ENCODE measurements at places on chromosomes 13 and 19.

DNA sequence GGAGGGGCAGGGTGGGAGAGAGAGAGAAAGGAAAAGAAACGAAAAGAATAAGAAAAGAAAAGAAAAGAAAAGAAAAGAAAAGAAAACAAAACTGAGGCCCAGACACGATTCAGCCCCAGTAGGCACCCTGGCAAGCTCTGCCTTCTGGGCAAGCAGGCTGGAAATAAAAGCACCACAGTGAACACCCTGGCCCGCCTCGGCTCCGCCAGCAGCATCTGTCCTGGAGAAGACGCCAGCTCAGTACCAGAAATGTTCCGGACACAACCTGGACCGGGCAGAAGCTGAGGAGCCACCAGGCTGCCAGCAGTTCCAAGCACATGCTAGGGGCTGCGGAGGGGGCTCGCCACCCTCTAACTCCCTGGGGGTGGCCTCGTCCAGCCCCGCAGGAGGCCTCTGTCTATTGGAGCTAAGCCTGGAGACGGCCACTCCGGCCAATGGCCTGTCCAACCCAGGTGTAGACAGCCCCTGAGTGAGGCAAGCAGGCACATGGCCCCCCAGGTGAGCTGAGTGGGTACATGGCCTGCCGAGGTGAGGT, 11.4 kb upstream of the CPAMD8 start:
- DNase-seq, result no peak

DNA sequence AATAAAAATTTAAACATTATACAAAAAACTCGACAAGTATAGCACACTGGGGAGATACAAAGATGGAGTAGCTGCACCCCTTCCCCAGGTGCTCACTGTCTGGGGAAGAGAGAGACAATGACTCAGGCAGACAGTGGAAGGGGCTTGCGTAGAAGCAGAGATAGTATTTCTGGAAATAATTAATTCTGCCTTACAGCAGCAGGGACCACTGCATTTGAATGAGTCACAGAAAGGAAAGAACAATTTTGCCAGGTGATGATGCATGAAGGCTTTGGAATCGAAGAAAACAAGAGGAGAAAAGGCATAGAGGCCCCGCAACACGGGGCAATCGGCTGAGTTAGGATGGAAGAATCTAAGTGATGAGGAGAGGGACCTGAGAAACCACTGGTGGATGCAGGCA, 447.4 kb downstream of the EFNB2 start:
- DNase-seq, result no peak

DNA sequence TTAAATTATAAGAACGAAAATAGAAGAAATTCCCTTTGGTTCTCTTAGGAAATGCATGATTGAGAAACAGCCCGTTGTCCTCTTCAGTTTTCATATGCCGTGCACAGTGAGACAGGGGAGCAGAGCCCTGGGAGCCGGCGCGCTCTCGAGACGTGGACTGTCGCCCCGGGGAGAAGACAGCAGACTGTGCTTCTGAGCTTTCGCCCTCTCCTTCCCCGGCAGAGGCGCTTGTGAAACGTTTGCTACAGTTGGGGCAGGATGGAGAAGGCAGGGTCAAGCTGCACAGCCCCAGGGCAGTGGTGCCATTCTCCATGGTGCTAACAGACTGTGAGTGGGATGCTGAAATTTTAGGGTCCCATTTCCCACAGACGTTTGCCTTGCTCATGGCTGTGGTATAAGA, 192.2 kb upstream of the KL start:
- no peak for DNase-seq

DNA sequence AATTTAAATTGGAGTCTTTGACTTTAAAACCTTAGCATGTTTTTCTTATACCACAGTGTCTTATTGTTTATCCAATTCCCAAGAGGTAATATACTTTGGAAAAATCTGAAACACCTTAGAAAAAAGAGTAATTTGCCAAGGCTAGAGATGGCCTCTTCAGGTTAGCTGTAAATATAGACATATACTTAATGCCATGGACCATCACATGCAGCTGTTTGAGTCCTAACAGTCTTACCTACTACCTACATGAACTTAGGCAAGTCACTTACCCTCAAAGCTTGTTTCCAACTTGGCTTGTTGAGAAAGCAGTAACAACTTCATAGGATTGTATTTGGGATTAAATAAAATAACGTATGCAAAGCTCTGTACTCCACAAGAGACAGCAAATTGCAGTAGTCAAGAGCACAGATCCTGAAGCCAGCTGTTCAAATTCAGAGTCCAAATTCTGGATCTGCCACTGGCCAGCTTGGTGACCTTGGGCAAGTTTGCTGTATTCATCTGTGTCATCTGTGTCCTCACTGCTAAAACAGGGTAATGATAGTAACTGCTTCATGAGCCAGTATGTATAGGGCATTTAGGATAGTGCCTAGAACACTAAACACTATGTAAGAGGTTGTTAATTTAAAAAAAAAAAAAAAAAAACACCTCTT, 13.2 kb upstream of the SPART start:
- DNase-seq, result no peak

- DNase-seq, result no peak
Observed at GRCh38 chr19:21439201-21439751, 42.3 kb downstream of the ZNF493 start.

DNA sequence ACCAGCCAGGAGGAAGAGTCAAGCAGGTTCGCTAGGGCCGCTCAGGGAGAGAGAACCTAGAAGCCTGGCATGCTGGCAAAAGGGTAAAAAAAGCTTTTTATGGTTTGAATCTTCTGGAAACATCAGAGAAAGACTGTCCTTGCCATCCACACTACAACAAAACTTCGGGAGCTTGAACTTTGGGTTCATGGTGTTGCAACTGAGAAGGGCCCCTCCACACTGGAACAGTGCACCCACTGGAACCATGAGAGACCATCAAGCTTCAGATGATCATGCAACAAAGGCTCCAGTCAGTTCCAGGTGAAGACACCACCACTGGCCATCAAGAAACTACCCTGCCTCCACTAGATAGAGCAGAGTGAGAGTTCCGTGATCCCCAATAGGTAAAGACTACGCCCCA, 170.1 kb downstream of the RGCC start:
- no peak for DNase-seq

GRCh38 chr19:10404888-10405820, 1.8 kb upstream of the CDC37 start:
- DNase-seq, result no peak

DNA sequence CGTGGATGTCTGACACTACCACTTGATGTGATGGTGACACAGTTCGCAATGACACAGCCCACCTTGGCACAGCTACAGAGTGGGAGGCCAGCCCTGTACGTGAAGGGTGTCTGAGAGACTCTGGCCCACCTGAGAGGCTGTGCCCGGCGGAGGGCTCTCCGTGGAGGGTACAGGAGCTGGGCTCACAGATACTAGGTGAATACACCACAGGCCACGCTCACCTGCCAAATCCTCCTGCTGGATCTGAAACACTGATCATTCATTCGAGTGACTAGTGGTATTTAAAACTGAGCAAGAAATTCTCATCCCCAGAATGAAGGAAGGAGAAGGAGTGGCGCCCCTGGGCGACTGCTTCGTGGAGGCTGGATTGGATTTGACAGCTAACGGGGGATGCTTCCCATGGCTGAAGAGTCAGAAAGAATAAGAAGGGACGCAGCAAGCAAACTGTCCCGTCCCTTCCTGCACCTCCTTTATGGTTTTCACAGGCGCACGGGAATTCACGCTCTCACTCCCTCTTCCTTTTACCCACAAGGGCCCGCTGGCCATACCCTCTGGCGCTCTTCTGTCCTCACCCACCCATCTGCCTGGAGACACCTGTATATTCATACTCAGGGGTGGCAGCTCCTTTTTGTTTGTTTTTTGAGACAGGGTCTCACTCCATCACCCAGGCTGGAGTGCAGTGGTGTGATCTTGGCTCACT, 25.0 kb downstream of the CEBPG start:
- DNase-seq, result no peak
